AG04449 (cell line): ENCODE measurements at places on chromosomes 2 and 18.

DNA sequence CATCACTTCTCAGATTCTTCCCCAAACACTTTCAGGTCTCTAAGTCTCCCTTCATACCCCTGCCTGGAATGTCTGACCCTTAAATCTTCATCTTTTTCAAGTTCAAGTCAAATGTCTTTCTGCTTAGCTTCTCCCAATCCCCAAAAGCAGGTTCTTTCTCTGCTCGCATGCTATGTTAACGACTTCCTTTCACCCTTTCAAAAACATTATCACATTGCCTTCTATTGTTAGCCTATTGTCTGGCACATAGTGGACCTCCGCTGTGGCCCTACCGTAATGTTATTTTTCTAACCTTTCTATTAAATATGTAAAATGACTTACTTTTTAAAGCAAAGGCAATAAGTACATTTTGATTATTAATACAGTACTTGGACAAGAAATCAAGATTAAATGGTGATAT lies 2.2 kb downstream of the CDKL4 start:
- no peak for DNase-seq

DNA sequence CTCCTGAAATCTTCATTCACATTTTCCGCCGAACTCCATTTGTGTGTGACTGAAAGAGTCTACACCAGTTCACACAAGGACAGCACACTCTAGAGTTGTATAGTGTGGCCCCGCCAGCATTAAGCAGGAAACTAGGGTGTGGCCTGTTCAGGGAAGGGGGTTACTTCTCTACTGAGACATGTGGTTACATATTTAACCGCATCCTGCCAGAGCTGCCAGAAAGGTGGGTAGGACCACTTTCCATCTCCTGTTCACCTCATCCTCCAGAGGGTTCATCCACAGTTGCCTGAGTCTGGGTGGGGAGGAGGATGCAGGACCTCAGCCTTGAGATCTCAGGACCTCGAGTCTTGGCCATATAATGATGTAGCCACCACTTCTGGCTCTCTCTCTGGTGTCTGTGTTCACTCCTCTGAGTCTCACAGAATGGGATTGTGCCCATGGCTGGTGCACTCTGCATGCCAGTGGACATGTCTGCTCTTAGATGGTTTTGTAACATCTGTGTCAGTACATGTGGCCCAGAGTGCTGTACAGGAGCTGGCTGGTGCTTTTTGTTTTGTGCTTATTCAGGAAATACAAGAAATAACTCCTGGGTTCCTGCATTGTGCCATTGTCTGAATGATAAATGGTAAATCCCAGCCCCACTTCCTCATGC lies 7.7 kb upstream of the SP140L start:
- no peak for DNase-seq

GRCh38 chr2:851680-852079 lies 99.0 kb upstream of the SNTG2 start:
- DNase-seq, result no peak

DNA sequence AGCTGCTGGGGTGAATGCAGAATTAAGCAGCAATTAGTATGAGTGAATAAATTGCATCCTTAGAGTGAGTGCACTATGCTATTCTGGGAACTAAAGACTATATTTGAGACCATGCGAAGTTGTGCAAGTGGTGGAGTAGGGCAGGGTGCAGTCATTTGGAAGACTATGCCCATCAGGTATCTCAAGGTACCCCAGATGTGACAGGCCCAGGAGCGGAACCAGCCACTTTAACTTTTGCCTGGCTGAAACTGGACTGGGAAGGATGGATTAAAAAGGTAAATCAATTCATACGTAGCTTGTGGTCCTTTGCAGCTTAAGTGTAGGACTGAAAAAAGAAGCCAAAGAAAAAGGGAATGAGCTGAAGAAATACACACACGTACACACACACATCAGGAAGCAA lies 1.7 kb downstream of the KYNU start:
- no peak for DNase-seq
